ENCODE measurements at places on chromosomes 2 and 18.

DNA sequence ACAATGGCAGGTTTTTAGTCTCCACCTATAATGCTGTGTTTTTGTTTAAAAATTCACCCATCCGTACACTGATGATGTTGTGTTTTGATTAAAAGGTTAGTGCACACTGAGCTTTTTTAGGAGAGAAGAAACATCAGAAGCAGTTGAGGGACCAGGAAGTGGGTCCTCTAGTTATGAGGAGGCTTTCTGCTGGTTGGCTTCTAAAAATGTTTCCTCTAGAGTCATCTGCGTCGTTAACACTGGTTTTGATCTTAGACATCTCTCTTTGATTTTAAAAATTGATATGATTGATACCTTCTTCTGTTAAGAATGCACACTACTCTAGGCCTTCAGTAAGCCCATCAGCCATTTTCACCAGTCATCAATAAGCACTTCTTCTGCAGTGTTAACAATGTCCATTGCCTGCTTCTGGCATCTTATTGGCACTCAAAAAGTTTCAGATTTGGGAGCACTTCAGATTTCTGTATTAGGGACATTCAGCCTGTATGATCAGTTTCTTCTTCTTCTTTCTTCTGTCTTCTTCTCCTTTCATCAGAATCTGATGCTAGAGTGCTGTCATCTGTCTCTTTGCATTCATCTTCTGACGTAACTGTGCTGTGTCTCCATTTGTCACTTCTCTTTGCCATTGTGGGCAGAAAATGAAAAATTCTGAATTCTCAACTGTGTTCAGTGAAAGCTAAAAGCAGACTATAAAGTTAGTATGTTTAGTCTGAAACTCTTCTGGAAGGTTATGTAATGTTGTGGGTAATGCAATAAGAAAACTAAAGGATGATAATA, 56.3 kb downstream of the PHLPP1 start:
- DNase-seq, result no peak

DNA sequence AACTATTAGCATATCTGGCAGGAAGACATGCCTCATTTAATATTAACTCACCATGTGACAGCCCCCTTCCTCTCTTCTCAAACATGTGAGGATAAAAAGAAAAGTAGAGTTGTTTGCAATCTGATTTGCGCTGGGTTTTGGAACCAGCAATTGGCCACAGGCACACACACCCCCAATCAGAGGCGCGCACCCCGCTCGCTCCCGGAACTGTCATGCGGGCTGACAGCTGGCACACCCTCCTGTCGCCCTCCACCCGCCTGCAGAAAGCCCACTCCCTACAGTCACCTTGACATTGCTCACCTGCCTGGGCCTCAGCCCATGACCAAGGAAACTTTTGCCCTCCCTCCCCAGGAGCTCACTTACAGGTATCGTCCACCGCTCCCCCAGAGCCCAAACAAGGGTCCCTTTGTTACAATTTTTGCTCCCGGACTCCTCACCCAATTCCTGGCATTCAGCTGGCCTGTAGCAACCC, 1.1 kb downstream of the COBLL1 start:
- DNase-seq, result no peak

DNA sequence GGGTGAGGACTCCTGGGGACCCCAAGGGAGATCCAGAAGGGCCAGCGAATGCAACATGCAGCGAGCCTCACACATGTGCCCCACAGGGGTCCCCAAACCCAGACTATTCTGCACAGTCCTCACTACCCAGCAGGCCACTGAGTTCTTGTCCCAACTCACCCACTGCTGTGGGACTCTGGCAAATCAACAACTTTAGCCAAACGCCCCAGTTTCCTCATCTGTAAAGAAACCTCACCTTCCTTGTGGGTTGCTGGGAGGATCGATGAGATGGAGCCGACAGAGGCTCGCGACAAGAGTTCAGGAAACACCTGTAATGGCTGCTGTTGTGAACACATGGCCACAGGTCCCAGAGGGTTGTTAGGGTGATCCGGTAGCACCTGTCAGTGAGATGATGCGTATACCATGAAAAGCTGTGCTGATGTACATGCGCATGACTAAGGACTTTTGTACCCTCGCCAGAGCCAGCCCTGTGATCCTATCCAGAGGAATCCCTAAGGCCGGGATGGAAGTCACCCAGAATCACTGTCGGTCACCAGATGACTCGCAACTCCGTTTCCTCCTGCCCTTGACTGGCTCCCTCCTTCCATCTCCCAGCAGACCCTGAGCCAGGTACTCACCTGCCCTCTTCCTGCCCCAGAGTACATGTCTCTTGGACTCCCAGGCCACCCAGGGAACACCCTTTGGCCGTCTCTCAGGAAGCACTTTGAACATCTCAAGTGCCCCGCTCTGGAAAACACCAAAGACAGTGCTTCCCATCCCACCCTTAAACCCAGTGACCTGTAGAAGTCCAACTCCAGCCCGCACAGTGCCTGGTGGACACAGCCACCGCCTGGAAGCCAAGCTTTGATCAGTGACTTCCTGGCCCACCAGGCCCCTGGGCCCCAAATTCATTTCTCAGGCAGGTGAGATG, 103.3 kb upstream of the ID2 start:
- no peak for DNase-seq

DNA sequence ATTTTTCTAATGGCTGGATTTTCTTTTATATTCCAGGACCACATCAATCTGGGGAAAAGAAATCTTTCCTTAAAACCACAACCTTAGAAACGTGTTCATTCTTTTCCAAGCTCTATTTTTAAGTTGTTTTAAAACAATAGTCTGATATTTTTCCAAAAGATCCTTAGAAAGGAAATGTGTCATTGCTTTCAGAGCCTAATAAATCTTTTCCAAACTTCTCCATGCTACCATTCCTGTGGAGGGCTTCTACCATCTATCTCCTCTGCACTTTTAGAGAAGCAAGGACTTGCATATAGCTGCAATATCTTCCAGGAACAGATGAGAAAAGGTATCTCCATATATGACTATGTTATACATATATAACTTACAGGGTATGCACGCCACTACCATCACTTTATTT, 21.2 kb downstream of the WDFY1 start:
- no peak for DNase-seq

DNA sequence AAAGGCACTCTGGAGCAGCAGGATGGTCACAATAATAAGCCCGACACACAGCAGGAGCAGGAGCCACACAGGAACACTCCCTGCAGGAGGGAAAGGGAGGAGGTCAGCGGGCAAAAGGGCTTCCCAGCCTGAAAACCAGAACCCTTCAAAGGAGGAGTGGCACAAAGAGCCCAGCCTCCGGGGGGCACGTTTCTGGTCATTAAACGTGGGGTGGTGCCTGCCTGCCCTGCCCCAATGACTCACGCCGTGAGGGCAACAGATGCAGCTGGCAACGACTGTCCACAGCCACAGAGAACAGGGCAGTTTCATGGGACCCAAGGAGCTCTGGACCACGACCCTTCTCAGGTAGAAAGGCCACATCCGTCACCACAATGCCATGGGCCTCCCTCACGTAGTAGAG, 3.0 kb downstream of the PREB start:
- no peak for DNase-seq

GRCh38 chr2:68951899-68952298, 794 bp downstream of the GKN2 start:
- no peak for DNase-seq

GRCh38 chr18:58221060-58221725, 177.2 kb downstream of the NEDD4L start:
- DNase-seq, result no peak

DNA sequence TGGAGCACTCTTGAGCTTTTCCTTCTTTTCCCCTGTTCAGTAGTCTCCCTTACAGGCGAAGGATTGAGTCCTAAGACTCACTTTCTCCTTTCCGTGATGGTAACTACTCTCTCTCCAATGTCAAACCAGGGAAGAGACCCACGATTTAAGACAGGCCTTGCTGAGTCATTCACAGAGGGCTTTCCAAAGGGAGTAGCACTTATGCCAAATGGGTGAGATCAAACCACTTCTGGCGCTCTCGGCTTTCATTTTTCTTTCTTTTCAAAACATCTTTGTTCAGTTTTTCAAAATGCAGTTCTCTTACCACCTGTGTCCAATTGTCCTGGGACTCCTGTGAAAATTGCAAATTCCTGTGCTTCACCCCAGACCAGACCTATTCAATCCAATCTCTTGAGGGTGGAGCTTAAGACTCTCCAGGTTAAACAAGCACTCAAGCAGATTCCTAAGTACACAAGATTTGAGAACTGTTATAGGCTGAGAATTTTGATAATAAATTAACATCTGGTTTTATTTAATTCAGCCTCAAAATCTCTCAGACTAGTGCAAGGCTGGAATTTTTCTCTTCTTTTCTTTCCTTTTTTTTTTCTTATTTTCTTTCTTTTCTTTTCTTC, 14.4 kb upstream of the MRPL19 start:
- no peak for DNase-seq

GRCh38 chr2:42841344-42841743, 49.0 kb upstream of the HAAO start:
- DNase-seq, result no peak

DNA sequence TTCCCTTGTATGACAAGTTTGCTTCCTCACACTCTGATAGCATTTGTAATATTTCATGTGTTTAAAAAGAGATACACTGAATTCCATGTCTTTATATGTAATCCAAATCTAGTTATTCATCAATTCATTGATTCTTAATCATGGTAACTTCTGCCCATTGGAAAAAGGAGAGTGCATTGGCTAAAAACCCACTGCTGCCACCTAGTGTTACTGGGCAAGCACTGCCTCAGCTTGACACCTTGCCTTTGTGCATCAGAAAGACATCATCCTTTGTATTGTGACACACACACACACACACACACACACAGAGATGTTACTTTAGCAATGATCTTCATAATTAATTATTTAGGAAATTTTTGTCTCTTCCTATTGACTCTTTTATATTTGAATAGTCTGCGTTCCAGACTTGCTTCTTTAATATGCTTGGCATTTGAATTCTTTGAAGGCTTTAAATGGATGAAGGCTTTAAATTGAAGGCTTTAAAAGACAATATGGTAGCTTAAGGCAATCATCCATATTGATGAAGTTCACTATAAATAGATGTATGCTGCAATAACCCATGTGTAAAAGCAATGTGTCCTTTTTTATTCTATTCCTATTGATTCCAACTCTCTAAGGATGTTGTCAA, 414.2 kb upstream of the CHST9 start:
- DNase-seq, result no peak

DNA sequence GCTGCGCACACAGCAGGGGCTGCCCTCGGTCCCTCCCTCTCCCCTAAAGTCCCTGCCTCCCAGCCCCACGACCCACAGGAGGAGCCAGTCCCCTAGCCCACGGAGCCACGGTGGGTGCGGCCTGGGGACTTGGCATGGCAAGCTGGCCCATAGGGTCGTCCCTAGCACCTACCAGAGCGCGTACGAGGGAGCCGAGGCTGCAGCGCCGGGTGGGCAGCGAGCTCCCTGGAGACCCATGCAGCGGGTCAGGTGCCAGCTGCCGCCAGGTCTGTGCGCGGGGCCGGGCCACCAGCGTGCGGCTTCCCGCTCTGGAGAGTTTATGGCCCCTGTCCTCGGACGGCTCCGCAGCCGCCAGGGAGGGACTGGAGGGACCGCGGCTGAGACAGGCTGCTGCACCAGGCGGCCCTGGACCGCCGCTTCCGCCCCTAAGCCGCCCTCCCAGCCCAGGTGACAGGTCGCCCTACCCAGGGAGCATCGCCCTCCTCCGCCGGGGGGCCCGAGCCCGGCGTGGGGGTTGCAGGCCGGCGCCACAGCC, 273.6 kb downstream of the CCDC74A start:
- DNase-seq, result no peak

- DNase-seq, result no peak
Observed at GRCh38 chr2:118202707-118203303, 114.5 kb downstream of the INSIG2 start.

DNA sequence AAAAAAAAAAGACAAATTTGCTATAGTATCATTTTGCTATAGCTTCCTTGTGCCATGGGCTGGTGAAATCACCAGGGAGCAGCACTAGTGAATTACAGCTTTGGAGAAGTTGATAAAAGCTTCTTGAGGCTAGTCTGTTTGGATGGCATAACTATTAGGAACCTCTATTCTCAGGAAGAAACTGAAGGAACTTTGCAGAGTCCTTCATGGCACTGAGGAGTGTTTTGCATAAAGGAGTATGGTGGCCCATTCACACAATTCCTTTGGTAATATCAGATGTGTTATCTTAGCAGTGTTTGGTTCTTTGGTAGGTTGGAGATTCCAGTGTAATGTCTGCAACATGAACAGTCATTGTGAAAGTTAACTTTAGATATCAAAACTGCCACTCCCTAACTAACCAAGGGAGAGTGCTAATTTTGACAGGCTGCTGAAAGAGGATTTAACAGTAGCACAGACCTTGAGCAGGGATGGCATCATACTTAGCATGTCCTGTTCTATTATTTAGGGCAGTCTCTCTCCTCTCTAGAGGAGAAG, 76.6 kb upstream of the ZFP36L2 start:
- DNase-seq, result no peak

DNA sequence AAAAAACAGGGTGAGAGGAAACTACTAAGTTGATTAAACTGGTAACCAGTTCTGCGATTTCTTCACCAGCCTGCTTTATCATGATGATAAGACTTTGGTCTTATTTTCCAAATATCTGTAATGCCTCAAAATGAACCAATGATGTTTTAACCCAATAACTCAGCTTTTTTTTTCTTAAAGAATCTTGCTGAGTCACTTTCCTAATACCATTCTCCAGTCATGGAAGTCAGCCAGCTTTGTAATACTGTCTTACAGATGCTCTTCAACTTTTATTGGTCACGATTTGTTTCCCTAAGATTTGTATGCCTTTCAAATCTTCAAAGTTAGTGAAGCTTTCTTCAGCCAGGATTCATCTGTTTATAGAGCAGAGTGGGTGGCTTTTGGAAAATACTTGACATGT, 47.7 kb upstream of the SMIM21 start:
- DNase-seq, result no peak

GRCh38 chr18:48698707-48699106, 159.9 kb downstream of the CTIF start:
- DNase-seq, result no peak

- DNase-seq, result no peak
Observed at GRCh38 chr2:60125611-60126426, 427.6 kb downstream of the BCL11A start.

DNA sequence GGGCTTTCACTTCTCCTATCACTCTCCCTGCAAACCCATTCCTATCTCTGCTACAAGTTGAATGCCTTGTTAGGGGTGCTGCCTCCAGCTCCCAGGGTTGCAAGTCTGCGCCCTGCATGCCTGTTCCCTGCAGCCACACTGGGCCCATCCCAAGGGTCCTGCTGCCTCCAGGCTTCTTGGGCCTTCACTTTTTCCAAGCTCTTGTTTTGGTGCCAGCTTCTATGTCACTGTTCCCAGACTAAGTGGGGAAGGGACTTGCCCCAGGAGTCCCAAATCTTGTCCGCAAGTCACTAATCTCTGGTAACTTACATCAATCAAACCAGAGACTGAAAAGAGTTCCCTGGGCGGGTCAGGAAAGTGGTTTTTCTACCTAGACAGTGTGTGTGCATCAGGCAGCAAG, 65.4 kb downstream of the ZCCHC2 start:
- DNase-seq, result no peak

DNA sequence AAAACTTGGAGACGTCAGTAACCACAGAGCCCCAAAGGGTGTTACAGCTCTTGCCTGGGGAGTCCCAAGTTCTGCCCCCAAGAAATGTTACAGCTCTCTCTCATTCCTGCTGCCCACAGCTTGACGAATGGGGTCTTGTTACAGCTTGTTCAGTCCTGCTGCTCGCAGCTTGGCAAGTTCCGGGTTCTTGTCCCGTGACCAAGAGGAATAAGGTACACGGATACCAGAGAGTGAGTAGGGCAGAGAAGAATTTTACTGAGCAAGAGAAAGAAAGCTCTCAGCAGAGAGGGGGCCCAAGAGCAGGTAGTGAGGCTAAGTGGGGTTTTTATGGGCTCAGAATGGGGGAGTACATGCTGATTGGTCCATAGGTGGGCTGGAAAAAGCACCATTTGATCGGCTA, 27.2 kb downstream of the SLC39A6 start:
- no peak for DNase-seq
